Hematopoietic multipotent progenitor cell treated with erythropoietin and hydrocortisone succinate and interleukin-3 and kit ligand, for 8 days (in vitro differentiated cells): ENCODE measurements at places on chromosomes 1 and 21.

DNA sequence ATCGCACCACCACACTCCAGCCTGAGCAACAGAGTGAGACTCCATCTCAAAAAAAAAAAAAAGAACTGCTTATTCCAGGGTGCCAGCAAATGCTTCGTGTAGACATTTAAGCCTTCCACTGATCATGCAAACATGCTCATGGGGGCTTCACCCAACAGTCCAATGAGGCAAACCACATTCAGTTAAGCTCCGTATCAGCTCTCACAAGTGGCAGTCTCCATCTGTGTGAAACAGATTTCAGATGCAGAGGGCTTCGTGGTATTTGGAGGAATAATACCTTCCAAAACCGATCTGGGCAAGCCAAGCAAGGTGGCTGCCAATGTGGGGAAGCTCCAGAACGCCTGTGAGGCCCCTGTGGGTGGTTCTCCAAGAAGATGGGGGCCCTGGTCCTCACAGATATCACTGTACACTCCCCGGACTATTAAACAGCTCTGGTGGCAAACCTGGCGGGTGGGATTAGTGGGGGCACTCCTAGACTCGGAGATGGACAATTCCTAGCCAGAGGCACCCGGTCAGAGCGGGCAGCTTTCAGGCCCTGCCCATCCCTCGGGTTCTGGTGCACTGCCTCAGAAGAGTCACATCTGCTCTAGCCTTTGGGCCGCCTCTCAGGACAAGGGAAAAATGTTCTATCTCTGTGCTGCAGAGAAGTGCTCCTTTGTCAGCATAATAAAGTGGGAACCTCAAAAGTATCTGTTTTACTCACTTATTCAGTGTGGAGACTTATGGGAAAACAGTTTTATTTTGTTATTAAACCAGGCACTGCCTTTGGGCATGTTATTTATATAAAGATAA, 10.2 kb downstream of the CREG1 start:
- peak; percentile 74 for DNase-seq

GRCh38 chr1:67767103-67767782, 66.0 kb downstream of the GNG12 start:
- no peak for DNase-seq

GRCh38 chr1:41158147-41158875, 83.8 kb downstream of the SCMH1 start:
- DNase-seq = peak; percentile 52

GRCh38 chr1:204873176-204873575, 2.5 kb downstream of the NFASC start:
- DNase-seq = no peak

GRCh38 chr21:45764792-45765191, 121.3 kb downstream of the PCBP3 start:
- DNase-seq = no peak

- DNase-seq = no peak
These were observed 26.9 kb downstream of the TOMM20 start for GRCh38 chr1:235101558-235102258.
